HFFc6 (cell line): ENCODE measurements at places on chromosomes 2 and 18. TPM values are rescaled to one million over a fixed set of nuclear protein-coding genes. Genes with fewer than 3 reads are reported as not detected.

DNA sequence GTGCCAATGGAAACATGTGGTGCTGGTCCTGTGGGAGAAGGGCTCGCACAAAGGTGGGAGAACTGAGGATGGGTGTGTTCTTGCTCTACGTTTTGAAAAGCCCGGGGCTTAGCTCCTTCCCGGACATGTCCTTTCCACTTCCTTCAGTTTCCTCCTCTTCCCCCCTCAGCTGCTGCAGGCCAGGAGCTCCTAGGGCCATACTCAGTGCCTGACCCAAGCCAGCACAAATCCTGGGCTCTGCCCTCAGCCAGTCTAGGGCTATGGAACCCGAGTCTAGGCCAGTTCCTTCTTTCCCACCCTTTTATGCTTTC is 1.4 kb upstream of the SIX2 start:
- H3K4me1 ChIP-seq: no peaks in the 10 kb centered on the region
- DNase-seq: no peak
- H3K36me3 ChIP-seq: no peaks in the 10 kb centered on the region; the same call in 1 of the 2 replicates

DNA sequence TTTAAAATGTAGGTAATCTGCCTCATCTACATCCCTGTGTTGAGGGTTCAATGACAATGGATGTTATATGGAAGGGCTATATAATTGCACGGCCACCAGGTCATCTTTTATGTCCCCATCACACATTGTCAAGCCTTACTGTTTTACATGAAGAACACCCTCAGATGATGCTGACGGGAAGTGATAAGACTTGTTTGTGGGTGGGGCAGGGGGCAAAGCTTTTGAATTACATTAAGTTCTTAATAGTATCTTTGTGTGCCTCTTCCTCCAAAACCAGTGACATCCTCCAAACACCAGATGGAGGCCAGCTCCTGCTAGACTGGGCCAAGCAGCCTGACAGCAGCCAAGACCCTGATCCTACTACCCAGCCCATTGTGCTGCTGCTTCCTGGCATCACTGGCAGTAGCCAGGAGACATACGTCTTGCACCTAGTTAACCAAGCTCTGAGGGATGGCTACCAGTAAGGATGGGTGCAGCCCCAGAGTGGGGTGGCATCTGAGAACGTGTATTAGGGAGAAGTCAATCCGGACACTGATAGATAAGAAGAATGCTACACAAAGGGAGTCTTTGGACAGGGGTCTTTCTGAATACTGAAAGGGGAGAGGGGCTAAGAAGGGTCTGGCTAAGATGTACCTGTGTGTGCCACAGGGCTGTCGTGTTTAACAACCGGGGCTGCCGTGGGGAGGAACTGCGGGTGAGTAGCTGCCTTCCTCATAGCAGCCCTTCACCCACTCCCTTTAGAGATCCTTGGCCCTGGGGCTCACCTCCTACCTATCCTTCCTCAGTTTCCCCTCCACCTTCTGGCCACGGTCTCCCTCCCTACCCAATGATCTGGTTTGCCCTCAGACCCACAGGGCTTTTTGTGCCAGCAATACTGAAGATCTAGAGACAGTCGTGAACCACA is 5.3 kb downstream of the ABHD1 start:
- DNase-seq: no peak
- H3K27ac ChIP-seq: no peak overlapping the region
- H3K4me3 ChIP-seq: no peak overlapping the region
- peaks cover 8% of the 10 kb centered on the region for H3K27me3 ChIP-seq
- H3K36me3 ChIP-seq: peaks cover 7% of the 10 kb centered on the region; the same call in 1 of the 2 replicates

ATOH8 gene
- 31.9 to 49.1 TPM (median 39.8 TPM) in 3 replicates for total RNA-seq

RPIA gene
- 9.5 and 10.4 TPM in 2 replicates for total RNA-seq

POU3F3 gene
- not detected in 3 replicates for total RNA-seq
